ENCODE measurements at places on chromosomes 2 and 18. TPM values are rescaled to one million over a fixed set of nuclear protein-coding genes. Genes with fewer than 3 reads are reported as not detected.
A peak's percentile ranks its signal among the peaks of the same experiment; 100 is the strongest.

GRCh38 chr2:132664096-132664495 is 5.9 kb downstream of the LYPD1 start:
- DNase-seq: no peak

DNA sequence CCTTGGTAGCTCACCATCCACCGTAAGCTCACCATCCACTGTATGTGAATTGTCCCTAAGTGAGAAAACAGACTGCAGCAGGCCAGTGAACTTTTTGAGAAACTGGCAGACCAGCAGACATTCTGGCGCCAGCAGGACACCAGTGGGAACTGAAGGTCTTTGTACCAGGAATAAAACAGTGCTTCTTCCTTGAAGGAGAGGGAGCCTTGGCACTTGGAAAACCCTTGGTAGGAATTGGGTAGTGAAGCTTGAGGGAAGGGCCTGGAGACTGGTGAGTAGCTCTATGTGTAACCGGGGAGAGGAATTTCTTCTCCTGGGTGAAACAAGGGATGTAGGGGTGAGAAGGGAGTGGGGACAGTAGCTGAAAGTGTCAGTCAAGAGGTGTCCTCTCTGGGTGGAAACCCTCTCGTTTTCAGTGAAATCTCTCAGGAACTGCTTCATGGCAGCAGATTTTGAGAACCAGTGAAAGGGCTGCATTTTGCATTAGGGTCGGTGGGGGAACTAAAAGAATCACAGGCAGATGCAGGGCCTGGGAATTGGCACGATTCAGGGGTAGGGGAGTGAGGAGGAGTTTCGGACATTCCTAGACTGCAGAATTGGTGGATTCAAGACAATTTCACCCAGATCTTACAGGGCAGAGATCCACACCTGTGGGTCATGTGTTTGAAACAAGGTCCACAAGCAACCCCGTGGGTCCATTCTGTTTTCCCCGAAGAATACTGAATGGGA is 131.5 kb upstream of the DLX2 start:
- no peak for DNase-seq

- no peak for DNase-seq
These were observed 156.0 kb downstream of the TGIF1 start for GRCh38 chr18:3605954-3606443.

- DNase-seq: no peak
These were observed 23.9 kb downstream of the PTPRM start for GRCh38 chr18:7590826-7591560.

DNA sequence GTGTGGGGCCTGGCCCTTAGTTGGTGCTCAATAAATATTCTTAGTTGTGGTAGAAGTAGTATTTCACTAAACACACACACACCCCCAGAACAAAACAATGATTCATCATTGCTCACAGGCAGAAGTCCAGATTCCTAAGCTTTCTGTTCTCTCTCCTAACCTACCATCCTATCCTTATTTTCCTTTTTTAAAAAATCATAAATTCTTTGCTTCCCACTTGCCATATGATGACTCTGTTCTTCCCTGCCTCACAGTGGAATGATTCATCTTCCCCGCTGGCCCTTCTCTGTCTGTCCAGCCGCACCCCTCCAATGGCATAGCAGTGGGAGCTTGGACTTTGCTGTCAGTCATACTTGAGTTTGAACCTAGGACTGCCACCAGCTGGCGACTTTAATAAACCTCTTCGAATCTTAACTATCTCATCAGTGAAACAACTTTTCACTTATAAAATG is 5.2 kb downstream of the EML6 start:
- no peak for DNase-seq

GRCh38 chr2:10426726-10427617 is 21.2 kb downstream of the ODC1 start:
- no peak for DNase-seq

DNA sequence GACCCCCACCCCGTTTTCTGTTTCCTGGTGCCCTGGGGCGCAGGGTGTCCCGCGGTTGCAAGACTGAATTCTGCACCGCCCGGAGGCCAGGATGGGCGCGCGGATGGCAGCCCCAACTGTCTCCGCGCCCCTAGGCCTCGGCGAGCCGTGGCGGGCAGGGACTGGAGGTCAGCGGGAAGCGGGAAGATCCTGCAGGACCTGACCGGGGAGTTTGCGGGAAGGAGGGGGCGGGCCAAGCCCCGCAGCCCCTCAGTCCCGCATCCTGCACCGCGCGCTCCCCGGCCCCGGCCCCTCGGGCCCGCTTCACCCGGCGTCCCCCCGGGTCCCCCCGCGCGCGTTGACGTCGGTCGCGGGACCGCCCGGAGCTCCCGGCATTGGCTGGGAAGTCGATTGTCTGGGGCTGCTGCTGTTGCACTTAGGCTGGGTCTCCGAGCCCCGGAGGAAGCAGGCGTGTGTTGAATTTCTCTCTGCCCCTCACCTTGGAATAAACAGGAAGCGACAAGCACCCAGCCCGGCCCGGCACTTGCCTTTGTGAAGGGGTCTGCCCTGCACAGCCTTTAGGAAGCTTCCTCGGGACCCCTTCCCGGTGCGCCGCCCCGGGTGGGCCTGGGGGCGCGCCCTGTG is at the start of gene LDLRAD4:
Gene LDLRAD4, plus strand, starts transcription at position 393 of the 624 bp plus-strand sequence.
- DNase-seq: peak; percentile 71

GRCh38 chr2:38462121-38462661 is 85.1 kb upstream of the ATL2 start:
- DNase-seq: no peak

GRCh38 chr18:3623769-3624545 is 174.0 kb downstream of the TGIF1 start:
- peak; percentile 93 for DNase-seq

DNA sequence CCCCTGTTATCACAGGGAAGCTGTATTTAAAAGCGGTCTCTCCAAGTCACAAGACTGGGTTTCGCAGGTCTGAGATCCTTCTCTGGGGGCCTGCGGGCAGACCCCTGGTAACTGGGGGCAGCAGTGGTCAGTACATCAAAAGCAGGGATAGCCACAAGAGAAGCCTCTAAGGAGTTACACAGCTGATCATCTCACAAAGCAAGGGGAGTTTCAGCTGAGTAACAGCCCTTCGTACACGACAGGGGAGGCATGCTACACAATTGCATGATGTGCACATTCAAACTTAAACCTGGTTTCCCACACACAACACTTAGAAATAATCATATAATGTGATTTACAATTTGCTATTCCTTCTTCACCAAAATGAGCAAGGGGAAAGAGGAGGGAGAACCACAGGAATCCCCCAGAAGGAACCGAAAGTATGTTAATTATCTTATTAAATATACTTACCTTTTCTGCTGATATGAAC is 87.5 kb downstream of the TMEM131 start:
- no peak for DNase-seq

DNA sequence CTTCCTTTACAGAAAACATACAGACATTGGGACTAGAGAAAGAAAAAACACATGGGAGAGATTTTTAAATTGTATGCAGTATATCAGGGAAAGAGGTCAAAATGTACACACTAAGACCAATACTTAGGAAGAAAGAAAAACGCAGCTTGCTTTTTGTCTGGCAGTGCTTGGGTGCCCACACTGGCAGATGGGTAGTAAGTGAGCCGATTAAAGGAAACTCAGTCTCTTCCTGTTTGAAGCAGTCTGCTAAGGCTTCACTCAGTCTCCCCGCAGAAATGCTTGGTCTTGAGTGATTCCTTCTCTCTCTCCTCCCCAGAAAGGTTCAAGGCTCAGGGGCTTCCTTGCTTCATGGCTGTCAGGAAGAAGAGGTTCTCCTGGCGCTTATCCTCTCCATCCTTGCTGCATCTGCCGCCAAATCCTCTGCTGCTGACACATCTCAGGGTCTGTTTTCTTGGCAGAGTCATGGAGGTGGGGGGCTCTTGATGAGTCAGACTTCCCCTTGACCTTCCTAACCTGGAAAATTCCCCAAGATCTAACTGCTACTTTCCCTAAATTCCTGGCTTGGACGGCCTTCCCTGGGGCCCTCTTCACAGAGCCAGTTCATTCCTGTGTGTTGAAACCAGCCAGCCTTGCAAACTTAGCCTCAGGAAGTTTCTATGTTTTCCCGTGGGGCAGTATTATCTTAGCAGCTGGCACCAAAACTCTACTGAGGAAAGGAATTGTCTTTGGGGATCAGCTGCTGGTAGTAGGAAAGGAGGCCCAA is 10.5 kb upstream of the TMSB10 start:
- no peak for DNase-seq

GRCh38 chr2:24635181-24635580 is 144.1 kb downstream of the NCOA1 start:
- DNase-seq: no peak

DNA sequence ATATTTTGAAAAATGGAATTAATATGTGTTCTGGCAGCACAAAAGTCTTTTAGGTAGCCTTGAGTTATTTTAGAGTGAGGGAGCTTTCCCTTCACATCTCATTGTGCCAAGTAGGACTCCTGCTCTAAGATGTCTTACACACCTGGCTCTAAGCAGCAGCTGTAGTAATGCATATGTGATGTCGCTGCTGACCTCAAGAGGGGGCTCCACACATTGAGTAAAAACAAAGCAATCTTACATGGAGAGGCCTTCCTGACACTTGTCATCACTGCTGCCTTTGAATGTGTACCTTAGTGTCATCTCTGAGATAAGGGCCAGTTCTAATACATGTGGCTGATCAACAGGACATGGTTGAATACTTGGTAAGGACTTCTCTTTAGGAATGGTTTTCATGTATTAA is 75.8 kb downstream of the ACTR3 start:
- no peak for DNase-seq

- DNase-seq: no peak
These were observed 41.7 kb downstream of the MYO7B start for GRCh38 chr2:127577208-127577475.

- DNase-seq: no peak
These were observed 274.7 kb downstream of the HAUS1 start for GRCh38 chr18:46378864-46379207.

DNA sequence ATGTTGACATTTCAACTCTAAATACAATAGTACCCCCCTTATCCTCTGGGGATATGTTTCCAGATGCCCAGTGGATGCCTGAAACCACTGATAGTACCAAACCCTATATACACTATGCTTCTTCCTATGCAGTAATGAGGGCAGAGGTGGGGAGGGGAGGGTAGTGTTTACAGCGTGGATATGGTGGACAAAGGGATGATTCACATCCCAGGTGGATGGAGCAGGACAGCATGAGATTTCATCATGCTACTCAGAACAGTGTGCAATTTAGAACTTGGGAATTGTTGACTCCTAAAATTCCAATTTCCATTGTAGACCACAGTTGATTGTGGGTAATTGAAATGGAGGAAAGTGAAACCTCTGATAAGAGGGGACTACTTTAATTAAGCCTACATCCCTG is 75.4 kb downstream of the TSN start:
- DNase-seq: no peak

DNA sequence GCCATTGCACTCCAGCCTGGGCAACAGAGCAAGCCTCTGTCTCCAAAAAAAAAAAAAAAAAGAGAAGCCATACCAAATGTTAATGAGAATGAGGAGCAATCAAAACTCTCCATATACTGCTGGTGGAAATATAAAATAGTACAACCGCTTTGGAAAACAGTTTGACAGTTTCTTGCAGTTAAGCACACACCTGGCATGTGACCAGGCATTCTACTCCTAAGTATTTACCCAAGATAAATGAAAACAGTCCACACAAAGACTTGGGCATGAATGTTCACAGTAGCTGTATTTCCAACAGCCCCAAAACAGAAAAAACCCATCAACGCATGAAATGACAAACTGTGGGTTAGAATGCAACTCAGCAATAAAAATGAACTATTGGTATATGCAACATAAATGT is 76.0 kb upstream of the ST8SIA5 start:
- DNase-seq: no peak

GRCh38 chr2:118613737-118614136 is 233.7 kb downstream of the EN1 start:
- DNase-seq: no peak

- no peak for DNase-seq
These were observed 108.2 kb downstream of the RTP5 start for GRCh38 chr2:241977557-241978300.

- DNase-seq: peak; percentile 89
These were observed 7.0 kb downstream of the SLC35F6 start for GRCh38 chr2:26770986-26771586.

- no peak for DNase-seq
These were observed 11.7 kb upstream of the SERPINB5 start for GRCh38 chr18:63465059-63465458.

DNA sequence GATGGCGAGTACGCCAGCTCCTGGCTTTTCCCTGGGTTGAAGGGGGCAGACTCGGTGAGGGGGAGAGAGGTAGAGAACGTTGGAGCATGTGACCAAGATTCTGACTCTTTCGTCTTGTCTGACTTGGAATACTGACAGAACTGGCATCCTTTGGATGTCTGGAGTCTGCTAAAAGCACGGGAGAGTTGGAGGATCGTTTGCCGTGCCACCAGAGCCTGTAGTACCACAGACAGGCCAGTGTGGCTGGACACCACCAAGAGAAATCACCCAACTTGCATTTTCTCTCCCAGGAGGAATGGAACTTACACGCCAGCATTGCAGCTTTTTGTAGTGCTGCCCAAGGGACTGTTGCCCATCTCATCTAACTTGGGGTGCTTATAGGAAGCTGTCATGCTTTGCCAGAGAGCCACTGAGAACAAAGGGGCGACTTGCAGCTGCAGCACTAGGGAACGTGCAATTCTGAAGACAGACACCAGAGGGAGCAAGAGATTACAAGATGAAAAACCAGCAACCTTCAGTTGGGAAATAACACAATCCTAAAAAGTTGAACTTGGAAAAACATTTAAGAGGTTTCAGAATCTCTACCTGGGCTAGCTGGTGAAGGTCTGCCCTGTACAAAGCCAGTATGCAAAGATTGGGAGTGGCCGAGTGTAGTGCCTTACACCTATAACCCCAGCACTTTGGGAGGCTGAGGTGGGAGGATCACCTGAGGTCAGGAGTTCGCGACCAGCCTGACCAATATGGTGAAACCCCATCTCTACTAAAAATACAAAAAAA is 24.1 kb downstream of the PSMG2 start:
- no peak for DNase-seq

DNA sequence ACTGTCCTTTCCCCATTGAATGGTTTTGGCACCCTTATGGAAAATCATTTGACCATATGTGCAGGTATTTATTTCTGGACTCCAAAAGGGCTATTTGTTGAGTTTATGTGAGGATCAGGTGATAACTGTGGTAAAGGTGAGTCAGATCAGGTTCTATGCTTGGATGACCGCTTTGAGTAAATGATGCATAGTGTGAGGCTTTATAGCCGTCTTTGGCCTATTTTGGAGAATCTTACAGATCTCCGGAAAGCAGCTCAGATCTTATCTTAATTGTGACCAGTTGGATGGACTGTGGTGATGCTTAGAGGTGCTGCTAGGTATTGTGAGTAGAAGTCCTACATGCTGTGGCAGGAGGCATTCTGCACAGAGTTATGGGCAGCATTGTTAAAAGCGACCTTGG is 126.2 kb downstream of the METTL8 start:
- no peak for DNase-seq

GRCh38 chr18:36649205-36649604 is 179.6 kb downstream of the TPGS2 start:
- no peak for DNase-seq

The TUBB8B gene
- total RNA-seq: not detected

The LIPG gene
- 0.51 TPM for total RNA-seq

The EEF1B2 gene
- 254 TPM for total RNA-seq

The SATB2 gene
- total RNA-seq: 1.0 TPM

The ACTR1B gene
- 40.8 TPM for total RNA-seq

The CRIM1 gene
- 49.1 TPM for total RNA-seq

The ANKRD30B gene
- not detected for total RNA-seq

The GRHL1 gene
- 1.3 TPM for total RNA-seq

The RAPH1 gene
- total RNA-seq: 18.7 TPM

The GAD1 gene
- not detected for total RNA-seq

The SLC8A1 gene
- total RNA-seq: 738 TPM

The RAB10 gene
- total RNA-seq: 86.7 TPM

The C2orf78 gene
- not detected for total RNA-seq

The TSPYL6 gene
- not detected for total RNA-seq

All from right atrium auricular region (tissue), 2 donors.